ENCODE measurements at places on chromosomes 5 and 9.

GRCh38 chr5:169347786-169348185, 46.8 kb upstream of the SLIT3 start:
- DNase-seq, result peak; percentile 39

- DNase-seq, result no peak
Measured at GRCh38 chr9:75593920-75594319, 296.6 kb upstream of the PCSK5 start.

GRCh38 chr5:59554501-59554900, 339.0 kb downstream of the PDE4D start:
- no peak for DNase-seq

GRCh38 chr5:43287493-43287892, 25.7 kb downstream of the HMGCS1 start:
- DNase-seq, result no peak

DNA sequence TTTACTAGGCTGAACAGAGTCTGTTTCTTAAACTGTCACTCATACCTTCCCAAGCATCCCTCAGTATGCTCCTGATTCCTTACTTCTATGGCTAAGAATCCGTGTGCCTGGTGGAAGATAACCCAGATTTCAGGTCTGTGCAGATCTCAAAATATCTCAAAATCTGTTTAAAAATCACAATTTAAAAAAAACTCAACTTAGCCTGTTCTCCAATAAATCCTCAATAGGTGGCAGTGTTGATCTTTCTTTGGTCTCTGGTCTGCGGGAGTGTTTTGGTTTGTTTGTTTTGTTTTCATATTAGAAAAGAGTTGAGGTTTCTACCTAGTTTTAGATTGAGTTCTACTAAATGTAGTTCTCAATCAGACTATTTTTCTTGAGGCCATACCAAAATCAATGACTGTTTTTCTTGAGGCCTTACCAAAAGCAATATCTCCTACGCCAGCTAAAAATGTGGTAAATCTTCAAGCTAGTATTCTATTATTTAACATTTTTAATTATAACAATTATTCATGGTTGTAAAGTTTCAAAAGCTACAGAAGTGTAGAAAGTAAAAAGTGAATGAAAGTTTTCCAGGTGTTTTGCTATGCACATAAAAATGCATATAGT, 57.9 kb downstream of the TGFBR1 start:
- peak; percentile 56 for DNase-seq

- peak; percentile 83 for DNase-seq
Measured at GRCh38 chr9:136485049-136486045, 2.5 kb upstream of the SEC16A start.

- DNase-seq, result peak; percentile 25
Measured at GRCh38 chr9:98172604-98173003, 19.8 kb downstream of the CORO2A start.

- no peak for DNase-seq
Measured at GRCh38 chr5:99955006-99955405, 580.2 kb upstream of the FAM174A start.

DNA sequence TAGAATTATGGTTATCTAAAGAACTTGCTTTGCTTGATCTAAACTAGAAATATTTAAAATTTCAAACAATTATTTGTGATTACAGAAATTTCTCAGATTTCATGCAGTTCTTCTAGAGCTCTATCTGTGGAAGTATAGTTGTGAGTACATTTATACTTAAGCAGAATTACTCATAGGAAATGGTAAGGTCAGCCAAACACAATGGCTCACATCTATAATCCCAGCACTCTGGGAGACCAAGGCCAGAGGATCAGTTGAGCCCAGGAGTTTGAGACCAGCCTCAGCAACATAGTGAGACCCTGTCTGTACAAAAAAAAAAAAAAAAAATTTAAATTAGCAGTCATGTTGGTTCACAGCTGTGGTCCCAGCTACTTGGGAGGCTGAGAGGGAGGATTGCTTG, 71.0 kb downstream of the INVS start:
- no peak for DNase-seq

Measured in AG20443 (cell line).